ENCODE measurements at places on chromosomes 7 and 10.

GRCh38 chr10:105068497-105068896, 427.4 kb downstream of the SORCS3 start:
- DNase-seq = no peak

GRCh38 chr10:76675951-76676587, 961.5 kb downstream of the KCNMA1 start:
- no peak for DNase-seq

DNA sequence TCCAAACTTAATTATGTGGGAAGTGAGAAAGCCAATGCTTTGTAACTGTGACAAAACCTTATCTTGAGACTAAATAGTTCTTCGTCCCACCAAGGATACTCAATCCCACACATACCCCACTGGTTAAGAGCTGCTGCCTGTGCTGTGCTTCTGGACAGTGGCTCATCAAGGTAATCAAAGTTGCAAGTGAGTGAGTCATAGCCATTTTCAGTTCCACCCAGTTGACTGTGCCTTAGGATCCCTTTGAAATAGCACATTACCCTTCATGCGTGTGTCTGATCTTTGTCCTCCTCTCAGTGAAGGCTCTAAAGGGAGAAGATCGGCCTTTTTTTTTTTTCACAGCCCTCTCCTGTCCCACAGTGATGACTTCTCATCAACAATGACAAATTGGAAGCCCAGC, 706.0 kb upstream of the AUTS2 start:
- DNase-seq = no peak

- no peak for DNase-seq
These were observed 265.4 kb downstream of the KCND2 start for GRCh38 chr7:120538335-120538734.

DNA sequence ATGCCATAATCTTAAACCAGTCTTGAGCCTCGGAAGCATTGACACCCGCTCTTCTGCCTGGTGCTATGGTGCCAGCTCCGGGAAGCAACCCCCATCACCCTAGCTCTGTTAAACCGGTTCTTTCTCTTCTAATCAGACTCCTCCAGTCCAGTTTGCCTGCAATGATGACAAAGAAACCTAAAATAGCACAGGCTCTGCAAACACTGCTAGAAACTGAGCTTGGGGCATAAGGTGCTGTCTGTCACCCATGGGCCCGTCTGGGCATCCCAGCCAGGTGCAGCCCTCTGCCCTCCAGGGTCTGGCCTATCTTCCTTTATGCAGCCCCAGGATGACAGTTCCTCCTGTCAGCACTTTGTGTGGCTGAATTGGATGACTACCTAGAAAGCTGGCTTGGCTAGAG, 14.2 kb upstream of the CAMK2G start:
- DNase-seq = no peak

DNA sequence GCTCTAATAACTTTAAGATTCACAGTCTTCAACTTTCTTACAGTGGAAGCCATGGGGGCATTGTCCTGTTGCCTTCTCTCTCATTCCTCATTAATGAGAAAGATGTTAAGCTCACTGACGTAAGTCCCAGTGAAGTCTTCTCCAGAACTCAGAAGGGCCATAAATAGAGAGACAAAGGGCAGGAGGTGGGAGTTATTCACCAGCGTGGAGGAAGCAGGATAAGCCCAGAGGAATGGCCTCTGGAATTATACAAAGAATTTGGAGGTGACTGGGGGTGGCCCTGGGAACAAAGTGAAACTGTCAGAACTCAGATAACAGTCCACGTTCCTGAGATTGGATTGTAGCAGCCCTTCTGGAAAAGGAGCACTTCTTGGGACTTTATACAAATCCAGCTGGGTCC, 52.4 kb downstream of the SORBS1 start:
- no peak for DNase-seq

- DNase-seq = no peak
These were observed 172.8 kb downstream of the ZMYND11 start for GRCh38 chr10:308101-308500.

DNA sequence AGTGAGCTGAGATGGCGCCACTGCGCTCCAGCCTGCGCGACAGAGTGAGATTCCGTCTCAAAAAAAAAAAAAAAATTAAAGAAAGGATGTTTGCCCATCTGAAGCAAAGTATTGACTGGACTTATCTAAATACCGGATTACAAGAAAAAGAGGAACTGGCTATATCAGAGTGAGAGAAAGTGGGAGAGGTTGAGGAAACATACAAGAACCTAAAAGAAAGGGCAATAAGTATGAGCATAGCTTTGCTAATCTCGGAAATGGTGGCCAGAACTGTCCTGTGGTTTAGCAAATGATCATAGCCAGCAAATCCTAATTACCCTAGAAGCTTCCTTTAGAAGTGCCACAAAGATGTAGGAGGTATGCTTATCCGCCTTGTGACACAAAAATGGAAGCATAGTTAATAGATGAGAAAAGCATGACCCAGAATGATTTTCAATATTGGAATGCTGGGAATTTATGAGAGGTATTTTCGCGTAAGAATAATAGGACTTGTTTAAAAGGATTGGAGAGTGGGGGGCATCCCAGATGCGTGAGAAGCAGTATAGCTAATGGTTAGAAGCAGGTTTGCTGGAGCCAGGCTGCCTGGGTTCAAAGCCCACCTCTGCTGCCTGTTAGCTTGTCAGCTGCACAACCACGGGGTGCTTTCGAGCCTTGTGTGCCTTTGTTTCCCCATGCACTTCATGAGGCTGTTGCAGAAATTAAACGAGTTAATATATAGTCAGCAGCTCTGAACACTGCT, 1.2 kb upstream of the GTPBP4 start:
- no peak for DNase-seq

DNA sequence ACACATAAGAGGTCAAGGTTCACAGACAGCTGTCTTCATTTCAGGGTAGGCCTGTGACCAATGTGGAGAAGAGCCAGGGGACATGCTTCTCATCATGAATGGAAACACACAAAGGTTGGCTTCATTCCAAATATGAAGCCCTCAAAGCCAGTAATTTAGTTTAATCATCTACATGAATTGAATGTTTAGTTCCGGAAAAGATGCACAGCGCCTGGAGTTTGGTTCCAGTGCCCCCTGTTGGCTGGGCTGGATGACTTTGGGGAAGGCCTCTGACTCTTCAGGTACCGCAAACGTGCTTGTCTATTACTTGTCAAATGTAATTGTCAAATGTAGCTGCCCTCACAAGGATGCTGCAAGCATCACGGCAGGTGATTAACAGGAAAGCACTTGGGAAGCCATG, 130.7 kb downstream of the ADRA2A start:
- DNase-seq = no peak

DNA sequence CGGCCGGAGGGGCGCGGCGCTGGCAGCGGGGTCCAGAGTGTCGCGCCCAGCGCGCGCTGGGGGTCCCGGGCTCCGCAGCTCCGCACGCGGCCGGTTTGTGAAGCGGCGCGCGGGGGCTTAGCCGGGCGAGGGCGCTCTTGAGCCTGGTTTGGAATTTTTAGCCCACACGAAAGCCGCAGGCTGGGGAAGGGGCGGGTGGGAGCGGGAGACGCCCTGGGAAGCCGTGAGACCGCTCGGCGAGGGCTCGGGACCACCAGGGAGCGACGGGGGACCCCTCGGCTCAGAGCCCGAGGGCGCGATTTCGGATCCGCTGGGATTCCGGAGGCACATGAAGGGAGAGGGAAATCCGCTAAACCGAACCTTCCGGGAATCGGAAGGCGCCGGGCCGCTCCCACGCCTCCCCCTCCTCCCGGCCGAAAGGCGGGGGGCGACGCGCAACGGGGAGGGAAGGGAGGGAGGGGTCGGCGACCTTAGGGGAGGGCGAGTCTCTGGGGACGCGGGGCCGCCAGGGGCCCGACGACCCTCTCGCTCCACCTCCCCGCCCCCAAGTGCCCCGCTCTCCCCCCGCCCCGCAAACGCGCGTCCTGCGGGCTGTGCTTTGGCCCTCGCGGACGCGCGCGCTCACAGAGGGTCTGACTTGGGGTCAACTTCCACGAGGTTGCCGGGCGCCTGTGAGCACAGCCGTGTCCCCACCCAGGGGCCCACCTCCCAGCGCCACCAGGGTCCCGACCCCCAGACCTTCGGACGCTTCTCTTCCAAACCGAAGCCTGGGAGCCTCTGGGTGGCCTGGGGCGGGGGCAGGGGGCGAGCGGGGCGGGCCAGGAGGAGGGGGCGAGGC, 5.1 kb upstream of the ELFN1 start:
- DNase-seq = no peak

GRCh38 chr10:10092581-10092980, 925.1 kb upstream of the CELF2 start:
- no peak for DNase-seq

GRCh38 chr7:136803028-136803427, 65.4 kb upstream of the CHRM2 start:
- no peak for DNase-seq

DNA sequence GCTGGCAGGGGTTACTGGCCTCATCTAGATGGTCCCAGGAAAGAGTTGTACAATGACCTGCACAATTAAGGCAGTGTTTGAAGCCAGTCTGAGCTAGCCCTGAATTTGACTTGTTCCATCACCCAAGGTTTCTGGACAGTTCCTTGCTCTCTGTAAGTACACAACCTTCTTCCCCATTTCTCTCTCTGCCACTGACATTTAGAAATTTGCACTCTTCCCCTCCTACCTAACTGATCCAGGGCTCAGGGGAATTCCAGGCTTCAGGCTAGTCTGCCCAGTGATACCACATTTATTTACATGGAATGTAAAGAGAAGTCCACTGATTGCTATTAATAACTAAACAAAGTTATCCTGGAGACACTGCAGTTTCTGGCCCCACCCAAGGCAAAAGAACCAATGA, 139.0 kb upstream of the GPR26 start:
- DNase-seq = no peak

DNA sequence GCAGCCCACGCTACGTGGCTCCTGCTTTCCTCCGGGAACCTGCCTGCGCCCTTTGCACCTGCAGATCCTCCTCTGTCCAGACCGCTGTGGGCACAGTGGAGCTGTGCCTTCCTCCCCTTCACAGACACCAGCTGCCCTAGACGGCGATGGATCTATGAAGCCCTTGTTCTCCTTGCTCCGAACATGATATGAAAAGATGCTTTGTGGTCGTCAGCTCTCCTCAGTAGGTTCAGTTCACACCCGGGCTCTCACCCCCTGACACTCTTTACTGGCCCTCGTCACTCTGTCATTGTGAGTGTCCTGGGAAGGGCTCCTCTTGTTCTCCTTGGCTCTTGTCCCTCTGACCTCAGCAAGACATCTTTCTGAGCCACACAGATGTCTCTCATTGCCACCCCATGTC, 4.2 kb downstream of the ZNF488 start:
- no peak for DNase-seq

DNA sequence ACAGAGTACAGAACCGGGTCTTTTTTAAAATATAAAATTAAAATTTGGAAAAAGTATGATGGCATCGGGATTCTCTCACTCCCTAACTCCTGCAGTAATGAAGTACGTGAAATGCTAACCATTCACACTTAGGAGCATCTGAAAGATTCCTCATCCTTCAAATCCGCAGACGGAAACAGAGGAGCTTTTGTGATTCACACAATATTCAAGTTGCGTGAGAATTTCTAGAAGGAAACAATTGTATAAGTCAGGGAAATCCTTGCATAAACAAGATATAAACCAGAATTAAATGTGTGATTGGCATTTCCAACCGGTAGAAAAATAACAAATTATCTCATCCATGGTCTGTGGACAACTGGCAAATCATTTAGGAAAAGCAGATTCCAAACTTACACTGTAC, 103.2 kb upstream of the ADAM12 start:
- no peak for DNase-seq

GRCh38 chr7:10584886-10585285, 388.8 kb upstream of the PHF14 start:
- no peak for DNase-seq

GRCh38 chr10:122998360-122998917, 10.2 kb downstream of the IKZF5 start:
- DNase-seq = no peak

DNA sequence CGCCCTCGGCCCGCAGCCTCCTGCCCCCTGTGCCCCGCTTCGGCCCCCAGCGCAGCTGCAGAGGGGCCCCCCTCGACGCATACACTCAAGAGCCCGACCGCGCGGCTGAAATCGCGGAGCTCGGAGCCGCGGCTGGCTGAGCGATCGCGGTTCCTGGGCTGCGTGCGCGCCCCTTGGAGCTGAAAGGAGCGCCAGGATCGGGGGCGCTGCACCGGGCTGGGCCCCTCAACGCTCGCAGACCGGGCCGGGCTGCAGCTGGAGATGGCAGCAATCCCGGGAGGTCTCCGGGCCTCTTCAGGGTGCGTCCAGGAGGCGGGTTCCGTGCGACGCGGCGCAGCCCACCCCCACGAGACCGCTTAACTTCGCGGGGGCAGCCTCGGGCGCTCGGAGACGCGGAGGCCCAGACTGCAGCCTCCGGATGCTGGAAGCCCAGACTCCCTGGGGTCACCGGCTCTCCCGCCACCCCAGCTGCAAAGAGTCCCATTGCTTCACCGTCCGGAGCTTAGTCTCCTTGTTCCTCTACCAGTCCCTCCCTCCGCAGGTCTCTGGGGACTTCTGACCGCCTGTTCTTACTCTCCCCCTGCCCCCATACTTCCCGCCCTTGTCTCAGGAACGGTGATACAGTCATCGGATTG, 73.0 kb upstream of the LRRC4 start:
- DNase-seq = no peak

DNA sequence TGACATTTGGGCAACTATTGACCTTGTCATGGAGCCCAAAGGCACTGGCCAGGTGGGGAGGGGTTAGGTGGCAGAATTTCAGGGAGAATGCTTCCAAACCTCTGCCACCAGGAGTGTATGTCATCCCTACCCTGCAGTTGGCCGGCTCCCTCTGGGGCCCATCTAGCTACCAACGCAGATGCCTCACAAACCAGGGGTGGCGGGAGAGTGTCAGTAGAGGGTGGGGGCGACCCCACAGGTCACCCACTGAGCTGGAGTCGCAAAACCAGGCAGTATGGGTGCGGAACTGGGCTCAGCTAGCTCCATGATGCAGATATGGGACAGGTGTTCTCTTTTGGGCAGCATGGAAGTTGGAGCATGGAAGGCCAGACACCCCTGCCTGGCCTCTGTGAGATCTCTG, 51.4 kb downstream of the FAM241B start:
- no peak for DNase-seq

All from activated CD8-positive, alpha-beta memory T cell treated with anti-CD3 and anti-CD28 coated beads for 48 hours (primary cell).